ENCODE measurements at places on chromosomes 4 and X.

GRCh38 chrX:39199429-39199828, 398.2 kb downstream of the MID1IP1 start:
- DNase-seq, result peak; percentile 12

- DNase-seq, result no peak
These were observed 187.6 kb downstream of the DCLK2 start for GRCh38 chr4:150265806-150266205.

GRCh38 chrX:115573185-115573584, 12.2 kb downstream of the PLS3 start:
- DNase-seq, result no peak

DNA sequence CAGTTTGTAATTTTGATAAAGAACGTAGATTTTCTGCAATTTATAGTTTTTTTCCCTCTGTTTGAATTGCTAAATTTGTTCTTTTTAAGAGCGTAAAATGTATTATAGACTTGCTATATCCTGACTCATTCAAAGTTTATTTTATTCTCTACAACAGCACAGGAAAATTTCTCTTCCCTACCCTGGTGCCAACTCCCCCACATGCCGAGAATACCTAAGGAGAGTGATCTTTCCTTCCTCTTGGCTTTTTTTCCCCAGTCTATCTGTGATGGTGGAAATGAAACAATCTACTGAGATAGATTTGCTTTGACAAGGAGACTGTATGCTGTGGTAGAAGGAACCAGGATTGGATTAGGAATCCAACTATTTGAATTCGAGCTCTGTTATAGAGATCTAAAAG, 271.6 kb downstream of the TLL1 start:
- no peak for DNase-seq

DNA sequence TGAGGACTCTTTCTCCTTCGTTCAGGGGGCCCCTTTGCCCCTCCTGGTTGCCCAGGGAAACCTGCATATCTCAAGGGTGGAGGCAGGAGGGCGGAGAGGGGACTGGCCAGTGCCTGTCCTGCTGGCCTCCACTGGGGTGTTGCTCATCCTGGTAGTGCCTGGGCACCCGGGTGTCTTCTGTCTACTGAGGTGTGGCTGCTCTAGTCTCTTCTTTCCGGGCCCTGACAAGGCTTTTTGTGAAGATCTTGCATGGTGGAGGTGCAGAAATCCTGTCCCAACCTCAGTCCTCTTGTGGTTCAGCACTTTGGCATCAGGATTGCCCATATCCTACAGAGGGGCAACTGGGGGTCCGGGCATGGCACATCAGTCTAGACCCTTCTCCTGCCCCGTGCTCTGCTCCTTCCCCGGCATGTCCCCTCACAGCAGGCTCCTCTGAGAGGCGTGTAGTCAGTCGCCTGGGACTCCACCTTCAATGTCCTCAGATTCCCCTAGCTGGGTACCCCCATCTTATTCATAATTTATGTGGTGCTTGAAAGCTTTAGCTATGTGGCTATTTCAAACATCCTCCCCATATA, 1.9 kb downstream of the CCDC110 start:
- no peak for DNase-seq

- peak; percentile 63 for DNase-seq
These were observed 36.9 kb upstream of the SYTL4 start for GRCh38 chrX:100768679-100769338.

GRCh38 chr4:95439896-95440295, 108.9 kb downstream of the UNC5C start:
- DNase-seq, result no peak

DNA sequence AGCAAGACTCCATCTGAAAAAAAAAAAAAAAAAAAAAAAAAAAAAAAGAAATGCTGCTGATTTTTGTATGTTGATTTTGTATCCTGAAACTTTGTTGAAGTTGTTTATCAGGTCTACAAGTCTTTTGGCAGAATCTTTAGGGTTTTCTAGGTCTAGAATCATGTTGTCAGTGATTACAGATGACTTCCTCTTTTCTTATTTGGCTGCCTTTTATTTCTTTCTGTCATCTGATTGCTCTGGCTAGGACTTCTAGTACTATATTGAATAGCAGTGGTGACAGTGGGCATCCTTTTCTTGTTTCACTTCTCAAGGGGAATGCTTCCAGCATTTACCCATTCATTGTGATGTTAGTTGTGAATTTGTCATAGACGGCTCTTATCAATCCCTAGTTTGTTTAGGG, 334.4 kb downstream of the SPRY1 start:
- DNase-seq, result no peak

GRCh38 chrX:145818186-145819113, 821 bp downstream of the SLITRK2 start:
- no peak for DNase-seq

- DNase-seq, result no peak
These were observed at the start of gene ENPP6 for GRCh38 chr4:184217634-184218033. Gene ENPP6, minus strand, starts transcription at chr4:184217873. Its CDS starts 54 bp downstream, at chr4:184217819.

Data from inflammatory macrophage treated with lipopolysaccharide for 4 hours (primary cell).